DMS153 (cell line): ENCODE measurements at places on chromosomes 2 and 18.

DNA sequence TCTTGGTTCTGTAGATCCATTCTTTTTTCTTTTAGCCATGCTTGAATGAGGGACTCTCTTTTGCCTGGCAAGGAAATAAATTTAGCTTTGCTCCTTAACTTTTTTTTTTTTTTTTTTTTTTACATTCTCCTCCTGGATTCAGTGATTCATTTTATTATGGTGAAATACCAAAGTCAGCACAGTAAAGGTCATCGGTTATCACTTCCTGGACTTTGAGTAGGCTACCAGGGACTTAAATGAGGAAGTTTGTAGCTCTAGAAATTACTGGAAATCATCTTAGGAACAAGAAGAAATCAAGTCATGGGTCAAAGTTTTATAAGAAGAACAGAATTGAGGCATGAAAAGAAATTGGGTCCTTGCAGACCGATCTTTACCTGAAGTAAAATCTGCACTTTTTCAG, 75.0 kb downstream of the SOCS6 start:
- DNase-seq, result no peak

DNA sequence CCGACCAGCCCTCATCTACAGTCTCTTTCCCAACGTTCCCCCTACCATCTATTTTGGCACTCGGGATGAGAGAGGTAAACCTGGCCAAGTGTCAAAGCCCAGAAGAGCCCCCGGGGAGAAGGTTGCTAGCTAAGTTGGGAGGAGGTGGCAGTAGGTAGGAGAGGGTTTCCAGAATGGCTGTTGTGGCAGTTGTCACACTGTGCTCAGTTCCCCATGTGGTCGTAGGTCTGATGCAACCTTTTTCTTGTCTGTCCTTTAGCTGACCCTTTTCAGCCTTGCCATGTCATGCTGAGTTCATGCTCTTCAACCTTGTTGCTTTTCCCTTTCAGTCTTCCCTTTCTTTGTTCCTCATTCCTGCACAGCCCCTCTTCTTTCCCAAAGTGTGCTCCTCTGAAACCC, 34.5 kb downstream of the TTLL4 start:
- no peak for DNase-seq

- DNase-seq, result no peak
These were observed 39.2 kb upstream of the BIN1 start for GRCh38 chr2:127146071-127146725.

GRCh38 chr2:7618031-7618430, 700.8 kb downstream of the RNF144A start:
- peak; percentile 26 for DNase-seq

DNA sequence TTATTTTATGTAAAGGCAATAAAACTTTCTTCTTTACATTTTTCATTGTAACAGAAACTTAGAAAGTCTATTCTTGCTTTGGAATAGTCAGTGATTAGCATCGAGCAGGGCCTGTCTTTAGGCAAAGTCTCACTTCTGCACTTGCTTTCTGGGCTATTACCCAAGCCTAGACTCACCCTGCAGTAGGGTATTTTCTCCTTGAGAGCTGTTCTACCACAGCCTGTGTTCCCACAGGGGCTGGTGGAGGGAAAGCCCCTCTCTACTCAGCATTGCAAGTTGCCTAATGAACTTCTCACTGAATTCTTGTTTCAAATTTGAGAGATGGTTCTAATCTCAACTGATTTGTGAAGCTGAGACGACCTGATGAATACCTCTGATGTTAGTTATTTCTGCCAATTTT, 111.7 kb upstream of the KLHL14 start:
- no peak for DNase-seq

- no peak for DNase-seq
These were observed 450.9 kb upstream of the MYT1L start for GRCh38 chr2:2782007-2782406.

DNA sequence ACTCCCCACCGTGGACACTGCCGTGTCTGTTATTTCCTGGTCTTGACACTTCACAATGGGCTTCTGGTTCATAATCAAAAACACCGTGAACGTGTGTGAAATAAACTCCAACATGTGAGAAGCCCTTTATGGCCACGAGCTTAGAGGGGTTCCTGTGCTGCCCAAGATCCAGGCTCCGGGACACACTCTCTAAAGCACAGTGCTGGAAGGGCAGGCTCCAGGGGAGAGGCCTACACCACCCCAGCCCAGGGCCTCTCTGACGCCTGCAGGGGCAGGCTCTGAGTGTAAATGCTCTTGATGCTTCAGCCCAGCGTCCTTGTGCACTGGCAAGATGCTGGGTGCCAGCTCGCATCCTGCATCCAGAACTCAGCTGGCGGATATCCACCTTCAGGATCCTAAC, 13.7 kb downstream of the CHST10 start:
- DNase-seq, result no peak
